Stimulated activated CD4-positive, alpha-beta T cell treated with anti-CD3 and anti-CD28 coated beads, Interleukin-1b, Interleukin-23, amount 100 ng/mL, for 1 hour (primary cell): ENCODE measurements at places on chromosomes 11 and 22.

DNA sequence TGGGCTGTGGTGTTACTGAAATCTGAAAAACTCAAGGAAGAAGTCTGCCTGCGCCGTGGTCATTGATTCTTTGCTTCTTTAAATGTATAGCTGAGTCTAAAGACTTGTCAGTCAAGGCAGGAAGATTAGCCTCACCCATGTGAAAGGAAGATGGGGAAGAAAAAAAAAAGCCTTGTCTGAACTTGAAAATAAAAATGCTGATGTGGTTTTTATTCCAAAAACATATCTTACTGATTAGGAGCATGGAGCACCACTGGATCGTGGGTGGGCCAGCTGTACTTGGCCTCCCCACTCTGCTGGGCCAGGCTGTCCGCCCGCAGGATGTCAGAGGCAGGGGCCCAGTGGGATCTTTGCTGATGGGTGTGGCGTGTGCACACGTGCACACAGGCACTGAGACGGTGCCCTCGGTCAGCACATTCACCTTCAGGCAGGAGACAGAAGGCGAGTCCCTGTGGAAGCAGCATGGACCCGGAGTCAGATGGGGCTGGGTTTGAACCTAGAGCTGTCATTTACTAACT, 111.9 kb downstream of the WNT7B start:
- DNase-seq: no peak

- no peak for DNase-seq
Measured at GRCh38 chr22:29842740-29843139, 4.7 kb upstream of the ASCC2 start.

- no peak for DNase-seq
Measured at GRCh38 chr11:59708537-59708936, 5.1 kb downstream of the OR10V1 start.

- DNase-seq: no peak
Measured at GRCh38 chr11:7348432-7349304, 97.0 kb downstream of the SYT9 start.

DNA sequence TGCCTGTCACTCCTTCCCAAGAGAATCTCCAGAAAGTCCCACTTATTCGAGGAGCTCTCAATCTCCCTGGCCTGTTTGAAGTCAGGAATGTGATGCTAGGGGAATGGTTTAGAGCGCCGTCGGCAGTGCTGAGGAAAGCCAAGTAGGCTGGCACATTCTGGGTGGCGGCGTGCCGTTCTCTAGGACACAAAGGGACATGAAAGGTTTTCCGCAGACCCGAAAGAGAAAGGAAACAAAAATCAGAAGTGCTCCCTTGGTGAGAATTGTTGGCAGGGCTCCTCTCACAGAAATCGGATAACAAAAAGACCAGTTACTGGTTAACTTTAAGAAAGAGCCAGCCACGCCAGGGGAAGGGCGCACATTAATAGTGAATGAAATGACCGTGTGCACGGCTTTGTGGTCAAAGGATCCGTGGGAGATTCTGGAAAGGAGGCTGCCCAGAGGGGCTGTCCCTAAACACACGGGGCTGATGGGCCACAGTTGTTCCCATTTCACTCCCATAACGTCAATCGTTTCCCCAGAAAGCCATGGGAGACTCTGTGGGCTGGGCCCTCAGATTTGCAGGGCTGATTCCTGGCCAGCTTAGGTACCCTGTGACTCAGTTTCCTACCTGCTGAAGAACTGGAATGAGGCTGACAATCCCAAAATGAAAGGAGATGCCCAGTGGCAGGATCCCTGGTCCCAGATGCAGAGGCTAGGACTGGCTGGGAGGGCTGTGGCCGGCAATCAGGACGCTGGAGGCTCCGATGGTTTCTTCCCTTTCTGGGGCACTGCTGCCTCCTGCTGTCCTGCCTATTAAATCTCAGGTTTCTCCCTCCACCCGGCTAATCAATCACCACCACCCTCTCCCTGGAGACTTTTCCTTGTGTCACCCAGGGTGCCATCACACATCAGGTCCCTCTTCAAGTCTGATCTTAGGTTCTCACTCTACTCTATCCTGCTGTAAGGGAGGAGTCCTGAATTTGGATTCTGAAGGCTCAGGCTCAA, 82.3 kb downstream of the RCN1 start:
- no peak for DNase-seq
